ENCODE measurements at places on chromosomes 5 and 9. TPM values are rescaled to one million over a fixed set of nuclear protein-coding genes. Genes with fewer than 3 reads are reported as not detected.

Gene BTNL3
- not detected for total RNA-seq

Gene PITX1
- total RNA-seq = 2.7 TPM

Gene FGF10
- total RNA-seq = not detected

Gene OGN
- not detected for total RNA-seq

Gene GZMA
- not detected for total RNA-seq

Gene RNF180
- total RNA-seq = 9.3 TPM

Gene FBXO4
- 8.8 TPM for total RNA-seq

DNA sequence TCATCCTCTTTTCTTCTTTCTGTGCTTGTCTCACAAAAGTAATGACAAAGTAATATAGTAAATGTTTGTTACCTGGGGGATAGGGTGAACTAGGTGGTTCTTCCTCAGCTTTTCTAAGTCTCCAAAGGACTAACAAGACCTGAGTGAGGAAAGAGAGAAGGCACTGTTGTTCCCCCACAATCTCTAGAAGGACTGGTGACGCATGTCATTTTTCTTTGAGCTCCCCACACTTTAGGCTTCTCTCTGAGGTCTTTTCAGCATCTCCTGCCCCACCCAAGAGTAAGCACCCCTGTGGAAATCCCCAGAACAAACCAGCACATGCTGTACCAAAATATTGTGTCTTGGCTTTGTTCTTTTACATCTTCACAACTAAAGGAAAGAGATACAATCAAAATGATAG, 2.4 kb upstream of the IL7R start:
- DNase-seq = no peak

- no peak for DNase-seq
Measured at GRCh38 chr5:18099261-18099660, 465.0 kb downstream of the TAF11L14 start.

DNA sequence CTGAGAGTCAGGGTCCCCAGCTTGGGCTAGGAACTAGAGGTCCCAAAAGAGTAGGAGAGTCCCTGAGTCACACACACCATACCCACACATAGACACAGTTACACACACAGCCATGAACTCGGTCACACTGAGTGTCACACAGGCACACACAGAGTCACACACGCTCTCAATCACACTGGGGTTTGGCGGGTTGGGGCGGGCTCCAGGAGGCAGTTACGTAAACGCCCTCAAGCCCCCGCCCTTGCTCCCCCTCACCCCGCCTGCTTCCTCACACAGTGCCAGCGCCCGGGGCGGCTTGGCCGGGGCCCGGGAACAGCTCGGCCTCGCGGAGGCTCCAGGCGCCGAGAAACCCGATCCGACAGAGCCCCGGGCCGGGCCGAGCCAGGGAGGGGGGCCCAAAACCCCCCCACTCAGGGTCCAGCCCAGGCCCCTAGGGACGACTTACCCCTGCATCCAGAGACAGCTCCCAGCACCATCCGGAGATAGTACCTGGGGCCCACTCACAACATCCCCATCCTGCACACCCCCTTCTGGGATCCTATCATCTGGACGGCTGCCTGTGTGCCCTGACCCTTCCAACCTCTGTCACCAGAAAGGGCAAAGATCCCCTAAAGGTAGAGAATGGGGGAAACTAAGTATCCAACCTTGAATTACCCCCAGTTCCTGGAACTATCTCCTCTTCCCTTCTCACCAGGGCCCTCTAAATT, 3.5 kb upstream of the CNTFR start:
- no peak for DNase-seq

DNA sequence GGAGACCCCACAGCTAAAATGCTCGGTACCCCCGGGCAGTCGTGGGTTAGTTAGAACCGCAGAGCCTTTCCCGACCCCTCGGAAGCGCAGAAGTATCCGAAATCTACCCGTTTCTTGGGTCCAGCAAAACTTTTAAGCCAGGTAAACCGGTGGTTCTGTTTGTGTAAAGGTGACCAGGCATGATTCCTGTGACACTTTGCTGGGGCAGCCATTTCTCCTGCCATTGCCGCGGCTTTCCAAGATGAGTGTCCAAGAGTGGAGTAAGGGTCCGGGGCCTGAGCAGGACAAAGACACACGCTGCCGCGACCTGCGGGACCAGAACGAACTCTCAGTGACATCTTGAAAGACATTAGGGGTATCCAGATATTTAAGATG, 655 bp downstream of the MARVELD2 start:
- DNase-seq = peak; percentile 24

GRCh38 chr5:169795338-169795737, 158.3 kb downstream of the DOCK2 start:
- no peak for DNase-seq

GRCh38 chr5:124053340-124053739, 541.4 kb downstream of the CSNK1G3 start:
- DNase-seq = no peak

DNA sequence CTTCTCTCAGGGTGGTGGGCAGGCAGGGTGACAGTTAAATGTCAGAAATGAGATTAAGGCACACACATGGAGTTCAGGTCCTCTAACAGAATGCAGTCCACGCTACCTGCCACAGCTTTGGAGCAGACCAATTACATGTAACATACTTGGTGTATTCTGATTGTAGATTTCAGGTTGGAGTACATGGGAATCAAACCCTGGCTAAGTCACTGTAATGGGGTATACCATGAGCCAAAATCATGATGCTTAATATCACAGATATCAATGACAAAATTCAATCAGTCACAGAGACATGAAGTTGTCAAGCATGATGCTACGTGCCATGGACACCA, 48.9 kb downstream of the MEF2C start:
- DNase-seq = no peak

- no peak for DNase-seq
Measured at GRCh38 chr9:116286297-116286696, 132.7 kb downstream of the PAPPA start.

DNA sequence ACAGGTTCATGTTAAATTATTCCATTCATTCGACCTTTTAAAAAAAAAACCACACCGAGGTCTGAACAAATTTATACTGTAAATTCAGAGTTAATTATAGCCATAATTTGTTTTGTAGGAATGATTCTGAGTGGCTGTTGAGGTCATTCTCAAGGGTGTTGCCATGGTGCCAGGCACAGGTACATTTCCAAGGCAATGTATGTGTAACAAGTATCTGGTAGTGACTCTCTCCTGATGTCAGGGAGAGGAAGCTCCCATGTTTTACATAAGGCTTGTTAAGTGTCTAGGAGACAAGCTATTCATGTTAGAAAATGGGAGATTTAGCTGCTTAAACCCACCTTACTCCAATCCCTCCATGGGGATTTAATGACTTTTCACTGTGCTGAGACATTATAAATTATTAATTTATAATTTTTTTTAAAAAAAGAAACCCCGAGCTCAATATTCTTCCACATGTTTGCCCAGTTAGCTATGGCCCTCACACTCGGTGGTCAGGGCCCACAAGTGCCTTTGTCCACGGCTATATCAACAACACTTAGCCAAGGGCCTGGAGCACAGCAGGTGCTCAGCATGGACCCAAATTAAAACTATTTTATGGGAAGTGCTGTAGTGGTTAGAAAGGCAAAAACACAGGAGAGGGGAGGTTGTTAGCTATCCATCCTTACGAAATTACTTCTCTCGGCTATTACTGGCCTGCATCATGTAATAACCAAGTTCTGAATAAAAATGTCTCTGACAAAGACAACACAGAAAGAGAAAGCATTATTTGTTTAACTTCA, 154.6 kb upstream of the GNA14 start:
- DNase-seq = no peak

GRCh38 chr9:123343443-123344191, 12.4 kb upstream of the CRB2 start:
- DNase-seq = peak; percentile 39

GRCh38 chr9:22354699-22355384, 91.8 kb upstream of the DMRTA1 start:
- no peak for DNase-seq

- DNase-seq = no peak
Measured at GRCh38 chr5:64831996-64832395, 63.3 kb downstream of the CWC27 start.

DNA sequence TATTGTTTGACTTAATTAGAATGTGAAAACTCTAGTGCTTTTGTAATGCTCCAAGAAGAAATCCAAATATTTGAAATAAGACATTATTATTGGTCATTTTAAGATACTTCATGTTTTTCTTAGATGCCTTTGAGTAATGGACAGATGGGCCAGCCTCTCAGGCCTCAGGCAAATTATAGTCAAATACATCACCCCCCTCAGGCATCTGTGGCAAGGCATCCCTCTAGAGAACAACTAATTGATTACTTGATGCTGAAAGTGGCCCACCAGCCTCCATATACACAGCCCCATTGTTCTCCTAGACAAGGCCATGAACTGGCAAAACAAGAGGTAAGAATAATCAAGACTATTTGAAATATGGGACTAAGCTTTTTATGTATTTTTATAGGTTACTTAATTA, 69.2 kb upstream of the SREK1 start:
- no peak for DNase-seq

GRCh38 chr5:178625679-178626483, 969 bp downstream of the CLK4 start:
- DNase-seq = no peak

GRCh38 chr5:177357459-177358351, at the start of gene RGS14:
Gene RGS14 (plus strand): TSS chr5:177357924. CDS start chr5:177358025, 101 bp downstream.
- DNase-seq = peak; percentile 72

DNA sequence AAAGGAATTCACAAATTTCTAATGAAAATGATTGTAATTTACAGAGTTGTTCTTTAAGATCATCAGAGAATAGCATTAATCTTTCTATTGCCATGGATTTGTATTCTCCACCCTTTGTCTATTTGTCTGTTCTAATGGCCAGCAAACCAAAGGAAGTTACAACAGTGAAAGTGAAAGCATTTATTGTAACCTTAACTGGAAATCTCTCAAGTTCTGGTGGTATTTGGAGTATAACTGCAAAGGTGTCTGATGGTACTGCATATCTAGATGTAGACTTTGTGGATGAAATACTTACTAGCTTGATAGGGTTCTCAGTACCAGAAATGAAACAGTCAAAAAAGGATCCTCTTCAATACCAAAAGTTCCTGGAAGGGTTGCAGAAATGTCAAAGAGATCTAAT, 21.7 kb downstream of the RMI1 start:
- no peak for DNase-seq

GRCh38 chr9:2419347-2419746, 202.2 kb upstream of the VLDLR start:
- no peak for DNase-seq

- no peak for DNase-seq
Measured at GRCh38 chr9:80259079-80259478, 687.3 kb downstream of the TLE4 start.

GRCh38 chr5:125205601-125206225, 459.3 kb upstream of the ZNF608 start:
- no peak for DNase-seq

DNA sequence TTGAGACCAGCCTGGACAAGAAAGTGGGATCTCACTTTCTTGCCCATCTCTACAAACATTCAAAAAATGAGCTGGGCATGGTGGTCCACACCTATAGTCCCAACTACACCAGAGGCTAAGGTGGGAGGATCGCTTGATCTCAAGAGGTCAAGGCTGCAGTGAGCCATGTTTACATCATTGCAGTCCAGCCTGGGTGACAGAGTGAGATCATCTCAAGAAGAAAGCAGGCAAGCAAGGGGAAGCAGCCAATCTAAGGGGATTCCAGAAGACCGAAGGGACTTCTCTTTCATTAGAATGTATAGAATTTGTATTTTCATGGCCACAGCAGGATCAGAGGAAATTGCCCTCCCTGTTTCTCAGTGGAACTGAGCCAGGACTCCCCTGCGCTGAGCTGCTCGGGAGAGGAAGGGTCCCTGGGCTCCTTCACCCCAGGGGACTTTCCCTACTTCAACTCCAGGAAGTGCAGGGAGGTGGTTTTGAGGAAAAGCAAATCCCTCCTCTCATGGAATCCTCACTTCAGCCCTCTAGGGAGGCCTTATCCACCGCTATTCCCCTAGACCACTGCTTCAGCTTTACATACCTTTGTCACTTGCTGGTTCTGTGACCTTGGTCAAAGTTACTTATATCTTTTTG, 12.1 kb downstream of the WWC1 start:
- DNase-seq = no peak

DNA sequence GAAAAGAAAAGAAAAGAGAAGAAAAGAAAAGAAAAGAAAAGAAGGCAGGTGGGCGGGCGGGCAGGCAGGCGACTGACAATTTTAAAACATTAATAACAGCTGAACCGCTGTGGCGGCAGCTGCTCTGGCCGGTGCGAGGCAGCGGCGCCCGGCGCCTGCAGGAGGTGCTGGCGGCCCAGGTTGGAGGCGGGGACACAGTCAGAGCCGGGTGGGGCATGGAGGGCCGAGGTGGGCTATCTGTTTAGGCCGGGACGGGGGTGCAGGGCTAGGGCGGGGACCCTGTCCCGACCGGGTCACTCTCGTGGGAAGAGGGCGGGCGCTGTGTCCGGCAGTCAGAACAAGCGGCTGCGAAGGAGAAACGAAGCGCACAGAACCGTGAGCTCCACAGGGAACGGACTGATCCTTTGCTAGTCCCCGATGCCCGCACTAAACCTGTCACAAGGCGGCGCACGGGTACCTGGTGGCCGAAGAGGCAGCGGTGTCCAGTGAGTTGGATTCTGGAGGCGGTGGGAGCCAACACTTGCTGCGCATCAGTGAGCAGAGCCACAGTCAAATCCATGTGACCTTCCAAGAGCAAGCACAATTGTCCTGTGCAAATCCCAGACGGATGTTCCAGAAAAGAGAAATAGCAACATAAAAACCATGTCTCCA, 13.6 kb upstream of the ALDOB start:
- peak; percentile 64 for DNase-seq

Measured in mammary epithelial cell (primary cell).